Activated T-helper 1 cell treated with anti-CD3 and anti-CD28 coated beads, Interleukin-12 subunit alpha, Interleukin-12 subunit beta, Interleukin-2, Interleukin-4 antibody, amounts not matched to agents 30 ng/mL and 10 ng/mL and 1 ng/mL, durations not matched to agents 14 hours and 24 hours and 36 hours (primary cell): ENCODE measurements at places on chromosomes 16 and 17.

- DNase-seq, result no peak
Observed at GRCh38 chr17:81833921-81834830, 674 bp downstream of the PPP1R27 start.

GRCh38 chr17:57484826-57485565 is 228.7 kb downstream of the MSI2 start:
- DNase-seq, result no peak

DNA sequence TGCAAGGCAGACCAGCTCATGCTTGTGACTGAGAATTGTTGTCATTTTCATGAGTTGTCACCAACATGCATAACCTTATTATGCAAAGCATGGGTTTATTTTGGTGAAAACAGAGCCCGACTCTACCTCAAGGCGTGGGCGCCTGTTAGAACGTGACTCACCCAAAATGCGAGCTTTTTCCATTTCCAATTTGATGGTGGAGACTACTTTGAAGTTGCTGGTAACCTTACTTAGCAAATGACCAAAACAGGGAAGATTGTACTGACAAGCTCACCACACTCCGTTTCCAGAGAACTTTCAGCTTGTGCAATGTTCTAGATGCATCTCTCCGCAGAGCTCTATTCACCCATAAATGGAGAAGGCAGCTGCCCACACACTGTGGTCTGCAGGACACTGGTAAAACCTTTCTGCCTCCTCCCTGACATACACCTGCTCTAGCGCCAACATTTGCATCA is 284.5 kb downstream of the MAF start:
- peak; percentile 54 for DNase-seq

- DNase-seq, result no peak
Observed at GRCh38 chr17:81403671-81404534, 8.6 kb downstream of the BAHCC1 start.

GRCh38 chr16:67105881-67106280 is 3.9 kb upstream of the PHAF1 start:
- no peak for DNase-seq

DNA sequence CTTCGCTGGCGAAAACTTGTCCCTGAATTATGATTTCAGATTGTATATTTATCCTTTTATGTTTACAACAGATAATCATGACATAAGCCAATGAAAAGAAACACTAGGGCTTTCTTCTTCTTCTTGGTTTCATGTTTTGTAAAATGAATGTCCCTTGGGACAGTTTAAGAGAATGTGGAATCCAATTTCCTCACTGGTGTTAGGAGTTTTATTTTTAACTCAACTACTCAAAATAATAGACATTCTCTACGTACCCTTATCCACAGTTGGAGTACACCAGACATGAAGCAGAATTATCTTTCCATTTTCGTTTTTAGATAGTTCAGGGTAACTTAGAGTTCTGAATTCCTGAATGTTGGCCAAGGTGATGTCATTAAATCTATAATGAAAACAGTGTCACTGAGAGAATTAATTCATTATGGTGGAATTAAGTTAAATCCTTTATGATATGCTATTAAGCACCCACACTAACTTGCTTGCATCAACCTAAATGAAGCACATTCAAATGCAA is 43.4 kb downstream of the IRX6 start:
- DNase-seq, result no peak

DNA sequence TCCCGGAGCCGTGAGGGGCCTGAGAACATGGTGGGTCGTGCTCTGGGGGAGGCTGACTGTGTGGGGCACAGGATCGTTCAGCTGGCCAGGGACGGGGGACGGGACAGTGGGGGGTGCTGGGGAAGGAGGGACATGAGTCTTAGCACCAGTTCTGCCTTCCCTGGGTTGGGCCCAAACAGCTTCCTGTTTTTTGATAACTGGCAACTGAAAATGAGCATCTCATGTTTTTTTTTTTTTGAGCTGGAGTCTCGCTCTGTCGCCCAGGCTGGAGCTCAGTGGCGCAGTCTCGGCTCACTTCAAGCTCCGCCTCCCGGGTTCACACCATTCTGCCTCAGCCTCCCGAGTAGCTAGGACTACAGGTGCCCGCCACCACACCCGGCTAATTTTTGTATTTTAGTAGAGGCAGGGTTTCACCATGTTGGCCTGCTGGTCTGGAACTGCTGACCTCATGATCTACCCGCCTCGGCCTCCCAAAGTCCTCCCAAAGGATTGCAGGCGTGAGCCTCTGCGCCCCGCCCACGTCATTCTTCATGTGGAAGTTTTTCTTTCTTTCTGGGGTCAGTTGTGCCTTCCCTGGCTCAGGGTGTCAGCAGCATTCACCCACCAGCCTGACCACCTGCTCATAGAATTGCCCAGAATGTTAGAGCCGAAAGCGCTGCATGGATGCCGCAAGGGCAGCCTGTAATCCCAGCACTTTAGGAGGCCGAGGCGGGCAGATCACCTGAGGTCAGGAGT is 6.4 kb downstream of the ASPSCR1 start:
- no peak for DNase-seq

DNA sequence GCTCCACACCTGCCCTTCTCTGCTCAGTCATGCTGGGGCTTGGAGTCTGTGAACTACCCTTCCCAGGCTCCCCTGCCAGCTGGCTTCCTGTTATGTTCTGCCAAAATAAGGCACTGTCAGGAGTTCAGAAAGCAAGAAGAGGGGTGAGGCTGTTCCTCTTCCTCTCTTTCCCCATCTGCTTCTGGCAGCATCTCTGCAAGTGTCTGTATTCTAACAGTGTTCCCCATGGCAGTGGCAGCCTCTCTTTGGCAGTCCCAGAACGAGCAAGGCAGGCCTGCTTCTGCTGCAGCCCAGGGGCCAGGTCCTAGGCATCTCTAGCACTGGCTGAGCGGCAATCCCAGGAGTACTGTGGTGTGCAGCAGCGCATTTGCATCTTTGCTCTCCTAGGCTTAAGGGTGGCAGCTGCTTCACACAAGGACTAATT is 219.1 kb downstream of the STX8 start:
- DNase-seq, result no peak

- DNase-seq, result no peak
Observed at GRCh38 chr16:7382521-7382920, 49.9 kb downstream of the RBFOX1 start.

DNA sequence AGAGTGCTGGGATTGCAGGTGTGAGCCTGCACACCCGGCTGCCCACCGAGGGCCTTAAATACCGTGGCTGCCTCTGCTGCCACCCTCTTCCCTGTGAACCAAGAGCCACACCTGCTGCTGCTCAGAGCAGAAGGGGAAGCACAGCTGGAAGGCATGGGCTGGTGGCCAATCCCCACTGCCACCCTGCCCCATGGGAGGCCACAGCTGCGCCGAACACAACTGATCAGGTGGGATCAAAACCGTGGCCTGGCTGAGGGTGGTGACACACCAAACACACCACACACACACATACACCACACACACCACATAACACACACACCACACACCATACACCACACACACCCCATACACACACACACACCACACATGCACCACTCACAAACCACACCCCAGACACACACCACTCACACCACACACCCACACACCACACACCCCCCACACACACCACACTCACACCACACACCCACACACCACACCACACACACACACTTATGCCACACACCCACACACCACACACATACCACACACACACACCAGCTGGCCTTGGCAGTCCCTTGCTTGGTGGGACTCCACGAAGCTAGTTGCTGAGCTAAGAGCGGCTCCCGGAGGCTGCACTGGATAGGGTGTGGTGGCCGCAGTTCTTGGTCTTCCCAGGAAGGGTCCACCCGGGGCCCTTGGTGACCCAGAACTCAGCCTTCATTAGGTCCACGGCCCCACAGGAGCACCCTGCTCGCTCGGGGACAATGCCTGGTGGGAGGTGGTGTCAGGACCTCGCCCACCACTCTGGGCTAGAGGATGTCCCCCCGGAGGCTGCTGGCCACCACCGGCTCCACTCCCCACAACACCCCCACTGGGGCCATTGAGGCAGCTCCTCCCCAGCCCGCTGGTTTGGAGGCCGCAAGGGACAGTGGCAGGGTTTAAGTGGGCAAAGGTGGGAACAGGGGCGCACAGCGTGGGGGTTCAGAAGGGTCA is 14.9 kb downstream of the CEP131 start:
- no peak for DNase-seq

DNA sequence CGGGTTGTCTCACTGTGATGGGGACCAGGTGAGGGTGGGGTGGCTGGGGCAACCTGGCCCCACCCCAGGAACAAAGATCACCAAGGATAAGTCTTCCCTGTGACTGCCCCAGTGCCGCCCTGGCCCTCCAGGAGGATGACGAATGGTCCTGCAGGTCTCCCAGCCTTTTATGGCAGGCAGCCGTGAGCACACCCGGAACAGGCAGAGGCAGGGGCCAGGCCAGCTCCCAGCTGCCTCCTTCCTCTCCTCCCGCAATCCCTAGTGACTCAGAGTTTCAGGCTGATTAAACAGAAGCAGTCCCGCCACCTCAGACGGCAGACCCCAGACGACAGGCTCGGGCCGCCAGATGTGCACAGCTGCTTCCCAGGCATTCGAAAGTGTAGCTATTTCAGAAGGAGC is 13.3 kb downstream of the JUP start:
- DNase-seq, result no peak

DNA sequence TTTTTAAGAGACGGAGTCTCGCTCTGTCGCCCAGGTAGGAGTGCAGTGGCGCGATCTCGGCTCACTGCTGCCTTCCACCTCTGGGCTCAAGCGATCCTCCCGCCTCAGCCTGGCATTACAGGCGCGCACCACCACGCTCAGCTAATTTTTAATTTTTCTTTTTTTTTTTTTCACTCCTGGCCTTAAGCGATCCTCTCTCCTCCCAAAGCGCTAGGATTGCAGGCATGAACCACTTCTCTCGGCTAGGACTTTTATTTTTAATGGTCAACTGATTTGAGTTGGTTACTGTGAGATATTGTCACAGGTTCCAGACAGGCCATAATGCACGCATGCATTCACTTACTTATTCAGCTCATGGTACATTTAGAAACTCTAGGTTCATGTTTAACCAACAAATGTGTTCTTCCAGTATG is 888 bp downstream of the PIGW start:
- DNase-seq, result no peak

GRCh38 chr16:75087375-75087979 is 29.1 kb downstream of the LDHD start:
- DNase-seq, result no peak

DNA sequence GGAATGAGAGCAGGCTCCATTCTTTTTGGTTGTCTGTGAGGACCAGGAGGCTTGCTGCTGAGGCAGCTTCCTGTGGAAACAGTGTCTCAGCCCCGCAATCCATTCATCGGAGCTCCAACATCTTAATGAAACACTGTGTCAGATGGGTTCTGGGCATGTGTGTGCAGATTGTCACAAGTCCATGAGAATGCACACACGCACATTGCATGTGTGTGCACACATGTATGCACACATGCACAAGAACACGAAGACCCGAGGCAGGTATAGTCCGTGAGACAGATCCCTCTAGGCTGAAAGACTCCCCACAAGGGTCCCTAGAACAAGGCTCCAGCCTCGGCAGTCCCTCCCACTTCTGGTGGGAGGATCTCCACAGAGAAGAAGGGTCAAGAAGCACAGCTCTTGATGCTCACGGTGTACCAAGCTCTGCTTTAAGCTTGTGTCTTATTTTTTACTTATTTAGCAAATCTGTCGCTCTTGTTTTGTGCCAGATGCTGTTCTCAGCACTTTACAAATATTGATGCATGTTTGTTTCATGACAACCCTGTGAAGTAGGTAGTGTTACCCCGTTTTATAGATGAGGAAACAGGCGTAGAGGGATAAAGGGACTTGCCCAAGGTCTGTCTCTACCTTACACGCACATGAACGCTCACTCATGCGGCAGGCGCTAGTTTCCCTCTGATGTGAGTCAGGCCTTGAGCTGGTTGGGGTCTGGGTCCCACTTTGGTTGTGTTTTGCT is 213.1 kb downstream of the SEC14L1 start:
- no peak for DNase-seq

DNA sequence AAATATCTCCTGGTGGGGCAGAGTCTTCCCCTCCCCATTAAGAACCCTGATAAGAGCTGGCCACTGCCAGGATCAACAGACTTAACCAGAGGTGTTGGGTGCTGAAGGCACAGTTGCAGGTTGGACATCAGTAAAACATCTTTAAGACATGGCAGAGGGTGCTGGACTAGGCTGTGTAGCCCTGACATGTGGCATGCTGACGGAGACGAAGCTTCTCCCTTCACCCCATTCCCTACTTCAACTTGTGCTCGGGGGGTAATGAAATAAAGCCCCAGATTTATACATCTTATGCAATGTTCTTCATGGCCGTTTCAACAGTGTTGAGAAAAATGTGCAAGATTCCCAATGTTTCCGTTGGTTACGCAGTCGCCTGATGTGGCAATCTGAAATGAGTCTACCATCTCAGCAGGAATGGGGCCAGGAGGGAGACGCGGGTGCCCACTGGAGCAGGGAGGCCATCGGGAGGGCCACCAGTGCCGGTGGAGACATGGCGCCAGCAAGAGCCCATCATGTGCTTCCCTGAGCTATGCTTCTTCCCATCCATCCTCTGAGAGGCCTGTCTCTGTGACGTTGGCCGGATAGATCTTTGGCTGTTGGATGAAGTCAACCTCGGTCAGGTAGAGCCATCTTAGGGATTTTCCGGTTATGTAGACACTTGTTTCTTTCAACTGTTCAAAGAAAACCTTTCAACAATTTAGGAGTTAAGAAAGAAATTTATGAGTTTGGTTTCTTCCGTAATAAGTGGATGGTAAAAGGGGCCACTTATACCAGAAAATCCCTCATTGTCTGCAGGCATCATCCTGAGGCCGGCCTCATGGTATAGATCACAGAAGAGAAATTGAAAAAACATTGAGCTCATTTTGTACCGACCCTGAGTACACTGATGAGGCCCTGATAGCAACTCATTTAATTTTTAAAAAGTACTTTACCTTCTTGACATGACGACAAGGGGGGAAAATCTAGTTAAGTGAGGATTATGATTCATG is 6.4 kb downstream of the IRF8 start:
- DNase-seq, result no peak

DNA sequence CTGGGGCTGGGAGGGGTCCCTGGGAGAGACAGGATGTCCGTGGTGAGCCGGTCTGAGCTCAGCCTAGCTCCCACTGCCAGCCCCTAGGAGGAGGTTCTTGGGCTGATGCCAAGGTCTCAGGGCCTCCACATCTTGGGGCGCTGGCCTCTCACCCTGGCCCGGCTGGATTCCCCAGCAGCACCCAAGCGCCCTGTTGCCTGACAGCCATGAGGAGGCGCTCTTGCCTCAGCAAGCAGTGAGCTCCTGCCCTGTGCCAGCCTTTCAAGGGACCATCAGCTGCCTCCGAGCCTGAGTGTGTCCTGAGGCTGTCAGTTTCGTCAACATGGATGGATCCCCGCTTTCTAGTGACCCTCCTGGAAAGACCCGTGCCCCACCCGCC is 234.9 kb upstream of the CIBAR2 start:
- DNase-seq, result no peak

DNA sequence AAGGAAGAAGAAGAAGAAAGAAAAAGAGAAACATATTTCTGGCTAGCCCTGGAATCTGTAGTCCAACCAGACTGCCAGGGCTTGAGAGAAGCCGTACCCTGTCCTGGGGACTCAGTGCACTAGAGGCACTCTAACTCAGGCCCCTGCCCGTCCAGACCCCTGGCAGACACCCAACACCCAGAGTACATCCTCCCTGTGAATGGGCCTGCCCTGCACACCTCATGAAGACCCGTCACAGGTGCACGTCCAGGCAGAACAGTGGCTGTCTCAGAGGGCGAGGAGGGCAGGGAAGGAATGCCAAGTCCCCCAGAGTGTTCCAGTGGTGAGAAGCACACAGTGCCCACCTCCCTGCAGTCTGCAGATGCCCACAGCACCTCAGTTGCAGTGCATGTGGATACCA is 23.0 kb downstream of the MPG start:
- DNase-seq, result no peak

- no peak for DNase-seq
Observed at GRCh38 chr17:5759501-5759925, 175.2 kb upstream of the NLRP1 start.

GRCh38 chr17:18925187-18925586 is 26.8 kb upstream of the SLC5A10 start:
- DNase-seq, result no peak
